ENCODE measurements at places on chromosomes 11 and 22.

GRCh38 chr22:30876221-30876751, 92.3 kb downstream of the MORC2 start:
- no peak for DNase-seq

DNA sequence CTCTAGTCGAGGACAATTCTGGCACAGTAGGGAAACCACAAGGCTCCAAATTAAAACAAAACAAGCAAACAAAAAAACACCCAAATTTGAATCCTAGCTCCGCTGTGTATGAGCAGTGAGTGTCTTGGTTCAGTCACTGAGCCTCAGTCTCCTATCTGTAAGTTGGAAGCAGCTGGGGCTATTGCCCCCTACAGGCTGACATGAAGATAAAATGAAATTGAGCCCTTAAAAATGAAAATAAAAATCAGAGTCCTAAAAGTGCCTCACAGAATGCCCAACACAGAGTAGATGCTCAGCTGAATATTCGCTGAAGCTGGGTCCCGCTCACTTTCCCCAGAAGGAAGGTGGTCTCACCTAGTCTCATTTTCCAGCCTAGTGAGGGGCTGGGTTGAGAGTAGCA, 65.2 kb downstream of the PDE2A start:
- DNase-seq = no peak

- no peak for DNase-seq
Measured at GRCh38 chr11:45208135-45208534, 61.7 kb downstream of the PRDM11 start.

DNA sequence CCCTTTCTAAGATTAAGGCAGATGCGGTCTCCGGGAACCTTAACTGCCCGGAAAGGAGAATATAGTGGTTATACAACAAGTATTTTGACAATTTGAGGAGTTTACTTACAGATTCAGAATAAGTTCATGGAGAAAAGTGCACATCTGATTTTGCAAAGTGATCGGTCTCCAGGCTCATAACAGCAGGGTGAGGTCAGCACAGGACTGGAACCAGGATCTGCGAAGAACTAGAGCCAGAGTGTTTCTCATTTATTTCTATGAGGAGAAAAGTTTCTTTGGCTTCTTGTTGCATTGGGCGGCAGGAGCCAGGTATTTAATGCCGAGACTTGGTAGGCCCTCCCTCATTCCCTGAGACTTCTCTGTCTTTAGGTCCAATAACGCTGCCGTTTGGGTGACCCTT, 3.7 kb downstream of the ADAMTS15 start:
- no peak for DNase-seq

DNA sequence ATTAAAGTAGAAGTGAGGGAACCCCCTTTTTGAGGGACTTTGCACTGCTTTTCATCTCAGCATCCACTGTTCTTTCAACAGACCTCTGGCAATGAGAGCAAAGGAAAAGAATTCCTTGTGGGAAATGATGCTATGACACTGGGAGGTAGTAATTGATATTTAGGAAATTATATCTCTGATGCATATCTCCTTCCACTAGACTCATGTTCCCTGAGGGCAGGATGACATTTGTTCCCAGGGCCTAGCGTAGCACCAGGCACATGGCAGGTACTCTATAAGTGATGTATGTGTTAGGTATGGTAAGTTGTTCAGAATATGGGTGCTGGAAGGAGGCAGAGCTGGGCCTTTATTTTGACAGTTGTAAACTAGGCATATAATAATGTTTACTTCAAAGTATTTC, 142.9 kb downstream of the CCDC81 start:
- no peak for DNase-seq

DNA sequence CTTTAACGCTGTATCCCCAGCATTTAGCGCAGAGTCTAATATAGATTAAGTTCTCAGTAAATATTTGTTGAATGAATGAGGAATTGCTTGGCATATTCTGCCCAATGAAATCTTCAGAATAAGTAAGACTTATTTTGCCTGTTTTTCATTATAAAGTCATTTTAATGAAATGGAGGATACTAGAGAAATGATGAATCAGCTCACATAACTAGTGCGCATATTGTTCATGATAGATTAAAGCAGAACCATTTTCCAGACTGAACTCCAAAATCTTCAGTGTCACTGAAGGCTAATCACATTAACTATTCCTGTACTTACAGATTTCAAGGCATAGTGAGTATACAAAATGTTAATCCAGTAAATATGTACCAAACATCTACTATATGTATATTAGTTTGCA, 29.6 kb downstream of the ACER3 start:
- DNase-seq = no peak

DNA sequence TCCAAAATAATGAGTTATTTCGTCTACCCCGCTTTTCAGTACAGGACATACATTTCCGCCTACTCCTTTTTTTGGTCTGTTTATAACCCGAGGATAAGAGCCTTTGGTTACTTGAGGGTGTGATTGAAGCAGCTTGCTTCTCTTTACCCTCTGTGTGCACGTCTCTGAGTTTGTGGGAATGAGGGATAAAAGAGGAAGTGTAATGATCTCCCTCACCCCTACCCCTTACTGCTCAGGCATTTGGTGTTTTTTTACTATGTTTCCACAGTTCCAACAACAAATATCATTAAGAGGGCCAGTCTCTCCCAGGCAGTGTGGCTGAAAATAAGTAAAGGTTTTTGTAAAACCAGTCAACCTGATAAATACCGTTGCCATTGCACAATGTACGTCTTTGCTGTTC, 83.2 kb upstream of the GAL start:
- no peak for DNase-seq

DNA sequence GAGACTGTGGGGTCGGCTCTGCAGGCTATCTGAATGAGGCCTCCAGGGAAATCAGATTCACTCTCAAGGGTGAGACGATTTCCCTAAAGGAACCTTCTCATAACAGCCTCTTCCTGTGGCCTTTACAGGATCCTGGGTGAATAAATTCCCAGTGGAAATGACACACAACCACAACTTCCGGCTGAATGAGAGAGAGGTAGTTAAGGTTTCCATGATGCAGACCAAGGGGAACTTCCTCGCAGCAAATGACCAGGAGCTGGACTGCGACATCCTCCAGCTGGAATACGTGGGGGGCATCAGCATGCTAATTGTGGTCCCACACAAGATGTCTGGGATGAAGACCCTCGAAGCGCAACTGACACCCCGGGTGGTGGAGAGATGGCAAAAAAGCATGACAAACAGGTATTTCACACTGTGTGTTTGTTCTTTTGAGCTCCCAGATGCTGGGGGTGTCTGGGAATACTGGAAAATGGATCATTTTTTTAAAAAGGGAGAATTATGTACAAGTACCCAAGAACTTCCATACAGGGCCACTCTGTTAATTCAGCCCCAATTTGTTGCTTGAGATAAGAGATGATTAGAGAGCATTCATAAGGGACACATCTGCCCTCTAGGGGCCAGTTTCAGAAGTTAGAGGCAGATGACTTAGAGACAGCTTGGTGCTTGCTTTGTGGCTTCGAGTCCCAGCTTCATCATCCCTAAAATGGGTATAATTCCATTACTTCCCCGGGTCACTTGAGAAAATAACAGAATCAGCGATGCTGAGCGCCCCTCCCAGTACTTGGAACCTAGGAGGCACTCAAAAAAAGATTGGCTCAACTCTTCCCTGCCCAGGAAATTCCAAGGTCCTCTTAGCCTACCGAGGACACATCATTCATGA, 10.2 kb downstream of the SERPIND1 start:
- DNase-seq = no peak

- DNase-seq = no peak
Measured at GRCh38 chr22:41222846-41223507, 17.8 kb downstream of the CHADL start.

GRCh38 chr22:33579448-33580093, 340.7 kb downstream of the LARGE1 start:
- DNase-seq = no peak

- DNase-seq = no peak
Measured at GRCh38 chr11:134667505-134667904, 255.5 kb upstream of the B3GAT1 start.

DNA sequence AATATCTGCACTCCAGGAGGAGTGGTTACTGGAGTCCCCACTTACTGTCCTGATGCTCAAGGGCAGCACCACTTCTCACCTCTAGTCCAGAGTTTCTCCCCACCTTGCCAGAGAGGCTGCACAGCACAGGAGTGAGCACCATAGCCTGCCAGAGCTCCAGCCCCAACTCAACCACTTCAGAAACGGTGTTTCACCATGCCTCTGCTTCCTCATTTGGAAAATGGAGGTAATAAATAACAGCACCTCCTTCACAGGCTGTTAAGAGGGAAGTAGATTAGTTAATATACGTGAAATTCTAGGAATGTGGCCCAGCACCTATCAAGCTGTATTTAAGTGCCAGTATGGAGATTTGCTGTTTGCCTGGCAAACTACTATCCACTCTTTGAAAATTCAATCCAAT, 63.0 kb downstream of the GALNT18 start:
- no peak for DNase-seq

DNA sequence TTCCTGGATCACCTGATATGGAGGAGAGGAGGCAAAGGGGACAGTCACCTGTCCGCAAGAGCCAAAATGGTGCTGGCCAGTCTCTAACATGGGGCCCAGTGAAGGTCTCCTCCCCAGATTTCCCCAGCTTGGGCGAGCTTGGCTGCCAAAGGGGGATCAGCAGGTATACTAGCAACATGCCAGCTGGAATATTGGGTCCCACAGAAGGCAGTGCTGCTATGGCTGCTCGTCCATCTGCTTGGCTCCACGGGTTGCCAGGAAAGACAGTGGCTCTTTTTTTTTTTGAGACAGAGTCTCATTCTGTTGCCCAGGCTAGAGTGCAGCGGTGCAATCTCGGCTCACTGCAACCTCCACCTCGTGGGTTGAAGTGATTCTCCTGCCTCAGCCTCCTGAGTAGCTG, 12.7 kb upstream of the KAT5 start:
- no peak for DNase-seq

DNA sequence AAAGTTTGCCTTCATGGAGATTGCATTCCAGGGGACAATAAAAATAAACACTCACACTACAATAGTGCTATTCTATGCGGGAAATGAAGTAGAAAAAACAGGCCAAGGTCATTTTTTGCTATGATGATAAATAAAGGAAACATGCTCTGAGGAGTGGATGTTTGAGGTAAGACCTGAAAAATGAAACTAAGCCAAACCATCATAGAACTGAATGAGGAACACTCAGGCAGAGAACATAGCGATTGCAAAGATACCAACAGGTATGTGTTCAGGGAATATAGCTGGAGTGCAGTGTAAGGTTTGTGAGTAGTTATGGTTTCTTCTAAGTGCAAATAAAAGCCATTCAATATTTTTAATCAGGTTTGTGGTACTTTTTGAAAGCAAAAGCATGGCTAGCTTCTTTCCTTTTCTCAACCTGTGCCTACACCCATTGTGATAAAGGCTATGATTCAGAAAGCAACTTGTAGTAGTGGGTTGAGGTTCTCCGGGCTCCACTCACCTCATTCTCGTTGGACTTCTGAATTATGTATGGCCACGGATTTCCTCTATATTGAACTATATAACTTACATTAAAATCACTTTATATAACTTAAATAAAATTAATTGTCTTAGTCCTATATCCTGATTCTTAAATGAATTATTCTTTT, 278.2 kb upstream of the CHORDC1 start:
- DNase-seq = no peak

GRCh38 chr22:29689206-29689879, 30.5 kb upstream of the CABP7 start:
- DNase-seq = no peak

- no peak for DNase-seq
Measured at GRCh38 chr11:7448201-7448600, 37.1 kb upstream of the OLFML1 start.

DNA sequence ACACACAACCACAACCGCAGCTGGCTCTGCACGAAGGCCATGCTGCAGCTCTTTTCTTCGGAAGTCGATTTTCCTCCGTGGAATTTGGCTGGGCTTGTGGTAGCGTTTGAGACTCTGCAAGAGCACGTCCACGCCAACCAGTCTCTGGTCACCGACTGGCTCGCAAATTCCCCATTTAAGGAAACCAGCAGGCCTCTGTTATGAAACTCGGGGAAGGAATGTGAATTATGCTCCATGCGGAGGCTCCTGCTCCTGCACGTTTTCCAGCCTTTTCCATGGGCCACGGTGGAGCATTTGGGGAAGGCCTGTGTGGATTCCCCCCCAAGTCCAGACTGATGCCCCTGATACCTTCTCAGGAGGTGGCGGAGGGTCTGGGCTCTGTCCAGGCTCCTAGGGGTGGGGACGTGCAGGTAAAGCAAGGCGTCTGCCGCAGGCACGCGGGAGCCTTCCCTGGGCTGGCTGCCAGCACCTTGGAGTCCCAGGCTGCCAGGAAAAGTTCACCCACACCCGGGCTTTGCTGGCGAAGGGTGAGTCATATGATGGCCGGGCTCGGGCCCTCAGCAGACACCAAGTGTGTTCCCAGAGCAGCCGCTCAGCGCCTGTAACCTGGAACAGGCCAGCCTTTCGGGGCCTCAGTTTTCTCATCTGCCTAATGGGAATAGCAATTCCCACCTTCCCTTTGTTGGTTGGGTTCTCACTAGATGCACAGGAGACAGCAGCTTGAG, 41.9 kb downstream of the LRP5 start:
- no peak for DNase-seq

DNA sequence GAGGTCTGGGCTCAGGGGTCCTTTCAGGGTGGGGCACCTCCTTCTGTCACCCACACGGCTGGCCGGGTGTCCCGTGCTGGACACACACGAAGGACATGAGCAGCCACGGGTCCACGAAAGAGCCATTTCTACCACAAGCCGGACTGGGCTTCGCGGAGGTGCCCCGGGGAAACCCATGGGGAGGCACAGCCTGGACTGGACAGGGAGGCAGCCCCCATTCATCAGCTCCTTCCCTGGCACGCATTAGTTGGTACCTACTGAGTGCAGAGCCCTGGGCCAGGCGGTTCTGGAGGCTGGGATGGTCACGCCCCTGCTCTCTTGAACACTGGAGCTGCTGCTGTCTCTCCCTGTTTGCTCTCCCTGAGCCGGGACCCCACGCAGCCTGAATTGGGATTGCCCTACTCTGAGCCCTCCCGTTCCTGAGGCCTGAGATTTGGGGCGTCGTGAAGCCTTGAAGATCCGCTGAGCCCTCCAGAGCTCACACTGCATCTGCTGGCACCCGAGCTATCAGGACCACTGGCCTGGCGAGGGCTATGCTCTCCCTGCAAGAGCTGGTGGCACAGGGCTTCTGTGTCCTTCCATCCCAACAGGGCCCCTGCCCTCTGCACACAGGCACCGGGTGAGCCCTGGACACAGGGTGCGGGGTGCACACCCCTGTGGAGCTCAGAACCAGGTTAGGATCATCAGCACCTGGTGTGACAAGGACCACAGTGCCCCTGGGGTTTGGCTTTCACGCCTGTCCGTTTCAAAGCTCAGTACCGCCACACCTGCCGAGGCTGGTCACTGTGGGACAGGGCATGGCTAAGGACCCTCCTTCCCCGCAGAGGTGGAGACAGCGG, 84.6 kb downstream of the MYEOV start:
- DNase-seq = no peak

DNA sequence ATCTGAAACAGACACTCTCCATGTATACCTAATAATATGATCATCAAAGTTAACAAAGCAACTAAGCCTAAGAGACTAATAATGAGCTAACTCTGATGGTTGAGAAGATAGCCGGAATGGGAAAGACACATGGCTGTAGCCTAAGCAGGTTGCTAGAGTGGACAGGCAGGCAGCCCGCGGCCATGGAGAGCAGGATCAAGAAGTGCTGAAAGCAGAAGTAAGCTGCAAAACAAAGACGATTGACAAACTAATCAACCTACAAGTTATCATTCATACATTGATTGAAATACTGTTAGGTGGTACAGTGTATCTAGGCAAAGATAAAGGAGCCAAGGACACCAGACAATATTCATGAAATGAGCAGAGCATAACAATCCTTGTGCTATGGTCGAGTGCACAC, 29.3 kb downstream of the SLN start:
- peak; percentile 6 for DNase-seq

All from SIG-M5 (cell line).